ENCODE measurements at places on chromosomes 13 and 19.

GRCh38 chr13:45403081-45403480, 15.1 kb downstream of the SLC25A30 start:
- DNase-seq = no peak

DNA sequence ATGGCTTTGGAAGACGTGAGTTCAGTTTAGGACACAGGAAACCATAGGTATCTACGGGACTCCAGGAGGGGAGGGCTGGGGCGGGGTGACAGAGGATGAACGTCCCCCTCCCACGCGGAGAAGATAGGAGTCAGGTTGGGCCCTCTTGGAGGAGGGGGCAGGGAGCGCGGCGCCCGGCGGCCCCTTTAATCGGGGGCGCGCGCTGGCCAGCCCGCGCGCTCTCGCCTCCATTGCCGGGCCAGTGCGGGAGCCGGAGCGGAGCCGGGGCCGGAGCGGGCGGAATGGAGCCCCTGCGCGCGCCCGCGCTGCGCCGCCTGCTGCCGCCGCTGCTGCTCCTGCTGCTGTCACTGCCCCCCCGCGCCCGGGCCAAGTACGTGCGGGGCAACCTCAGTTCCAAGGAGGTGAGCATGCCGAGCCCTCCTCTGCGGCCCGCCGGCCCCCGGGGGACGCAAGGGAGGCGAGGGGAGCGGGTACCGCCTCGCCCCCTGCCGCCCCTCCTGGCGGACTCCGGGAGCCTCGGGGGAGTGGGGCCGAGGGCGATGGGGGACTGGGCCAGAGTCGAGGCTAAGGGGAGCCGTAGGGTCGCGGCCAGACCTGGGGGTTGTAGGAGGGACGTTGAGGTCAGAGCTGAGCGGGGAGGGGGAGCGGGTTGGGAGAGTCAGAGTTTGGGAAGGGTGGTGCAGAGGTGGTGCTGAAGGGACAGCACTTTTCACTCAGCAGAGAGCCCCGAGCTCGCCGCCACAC, at the start of gene TMEM145:
Gene TMEM145 (plus strand): TSS at position 214 of the 744 bp plus-strand sequence. CDS start 68 bp downstream, at position 282.
- no peak for DNase-seq

DNA sequence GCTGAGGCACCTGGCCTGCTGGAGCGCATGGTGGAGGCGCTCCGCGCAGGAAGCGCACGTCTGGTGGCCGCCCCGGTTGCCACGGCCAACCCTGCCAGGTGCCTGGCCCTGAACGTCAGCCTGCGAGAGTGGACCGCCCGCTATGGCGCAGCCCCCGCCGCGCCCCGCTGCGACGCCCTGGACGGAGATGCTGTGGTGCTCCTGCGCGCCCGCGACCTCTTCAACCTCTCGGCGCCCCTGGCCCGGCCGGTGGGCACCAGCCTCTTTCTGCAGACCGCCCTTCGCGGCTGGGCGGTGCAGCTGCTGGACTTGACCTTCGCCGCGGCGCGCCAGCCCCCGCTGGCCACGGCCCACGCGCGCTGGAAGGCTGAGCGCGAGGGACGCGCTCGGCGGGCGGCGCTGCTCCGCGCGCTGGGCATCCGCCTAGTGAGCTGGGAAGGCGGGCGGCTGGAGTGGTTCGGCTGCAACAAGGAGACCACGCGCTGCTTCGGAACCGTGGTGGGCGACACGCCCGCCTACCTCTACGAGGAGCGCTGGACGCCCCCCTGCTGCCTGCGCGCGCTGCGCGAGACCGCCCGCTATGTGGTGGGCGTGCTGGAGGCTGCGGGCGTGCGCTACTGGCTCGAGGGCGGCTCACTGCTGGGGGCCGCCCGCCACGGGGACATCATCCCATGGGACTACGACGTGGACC, 9.7 kb upstream of the STRN4 start:
- DNase-seq = no peak

GRCh38 chr19:36151144-36152018, 866 bp downstream of the COX7A1 start:
- DNase-seq = no peak

DNA sequence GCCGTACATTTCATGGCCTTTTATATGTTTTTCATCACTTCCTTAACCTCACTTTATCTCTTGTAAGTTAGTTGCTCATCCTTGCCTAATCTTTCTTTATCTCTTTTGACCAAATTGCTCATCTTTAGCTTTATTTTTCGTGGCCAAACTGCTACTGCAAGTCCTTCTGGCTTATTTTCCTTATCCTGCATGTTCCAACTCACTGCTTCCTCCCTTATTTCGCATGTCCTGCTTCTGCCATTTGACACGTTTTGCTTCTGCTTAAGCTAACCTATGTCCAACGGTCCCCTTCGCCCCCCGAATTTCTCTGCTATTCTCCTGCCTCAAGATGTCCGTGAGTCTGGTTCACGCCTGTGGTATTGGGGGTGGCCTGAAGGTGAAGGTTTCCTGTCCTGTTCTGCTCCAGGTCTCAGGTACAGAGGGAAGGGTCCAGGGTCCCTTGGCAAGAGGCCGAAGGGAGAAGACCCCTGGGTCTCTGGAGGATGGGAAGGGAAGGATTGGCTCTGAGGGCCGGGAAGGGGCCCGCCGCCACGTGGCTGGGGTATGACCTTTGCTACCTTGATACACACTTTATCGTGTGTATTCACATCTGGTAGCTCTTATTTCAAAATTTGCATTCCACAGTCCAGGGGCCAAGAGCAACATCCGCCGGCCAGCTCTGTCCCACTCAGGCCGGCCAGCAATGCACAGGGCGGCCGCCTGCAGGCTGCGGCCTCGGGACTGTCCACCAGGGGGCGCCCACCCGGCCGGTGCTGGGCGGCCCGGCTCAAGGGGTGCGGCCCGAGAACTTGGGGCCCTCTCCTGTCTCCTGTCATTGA, 2.9 kb upstream of the C19orf85 start:
- DNase-seq = peak; percentile 60

GRCh38 chr13:73001971-73002370, 56.8 kb upstream of the KLF5 start:
- no peak for DNase-seq

GRCh38 chr19:46616631-46617322, 8.1 kb downstream of the PTGIR start:
- peak; percentile 44 for DNase-seq

GRCh38 chr13:59906413-59907049, 257.2 kb downstream of the DIAPH3 start:
- DNase-seq = no peak

DNA sequence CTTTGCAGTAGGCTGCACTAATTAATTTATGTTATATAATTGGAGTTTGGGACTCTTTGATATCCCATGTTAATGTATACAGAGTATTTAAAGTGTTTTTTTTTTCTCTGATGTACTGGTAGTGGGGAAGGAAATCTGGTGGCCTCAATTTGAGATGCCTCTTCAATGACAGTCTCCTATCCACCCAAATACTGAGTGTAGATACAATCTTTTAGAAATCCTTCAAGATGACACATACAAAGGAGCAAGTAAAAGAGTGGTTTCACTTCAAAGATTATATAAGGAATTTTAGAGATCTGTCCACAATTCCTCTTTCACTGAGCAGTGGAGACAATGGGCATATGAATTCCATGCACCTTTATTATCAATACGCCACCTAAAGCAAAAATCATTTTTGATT, 15.1 kb downstream of the NALCN start:
- DNase-seq = no peak

DNA sequence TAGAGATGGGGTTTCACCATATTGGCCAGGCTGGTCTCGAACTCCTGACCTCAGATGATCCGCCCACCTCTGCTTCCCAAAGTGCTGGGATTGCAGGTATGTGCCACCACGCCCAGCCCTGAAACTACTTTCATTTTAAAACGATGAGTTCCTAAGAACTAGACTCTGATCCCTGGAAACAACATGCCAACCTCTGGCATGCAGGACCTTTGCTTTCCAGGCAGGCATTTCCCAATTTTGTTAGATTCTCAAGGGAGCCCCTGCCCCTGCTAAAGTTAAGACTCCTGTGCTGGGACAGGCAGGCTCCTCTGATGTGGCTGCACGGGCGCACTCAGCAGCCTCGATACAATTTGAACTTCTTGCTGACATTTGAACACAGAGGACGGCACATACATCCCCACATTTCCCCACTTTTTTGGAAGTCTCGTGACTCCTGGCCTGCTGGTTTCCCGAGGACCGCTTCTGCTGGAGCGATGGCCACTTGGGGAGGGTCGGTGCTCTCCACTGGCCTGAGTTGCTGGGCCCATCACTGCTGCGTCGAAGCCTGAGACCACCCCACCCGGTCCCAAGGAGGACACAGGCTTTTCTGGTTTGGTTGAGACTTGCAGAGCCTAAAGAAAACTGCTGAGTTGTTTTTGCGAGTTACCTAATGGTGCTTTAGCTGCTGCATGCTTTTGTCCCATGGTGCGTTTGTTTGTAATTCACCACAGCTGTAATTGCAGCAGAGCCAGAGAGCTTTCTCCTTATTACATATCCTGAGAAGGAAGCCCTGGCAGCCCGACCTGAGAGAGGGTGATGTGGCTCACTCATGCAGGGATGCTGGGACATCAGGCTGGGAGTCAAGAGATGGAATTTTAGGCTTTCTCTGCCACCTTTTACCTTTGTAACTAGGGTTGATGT, 8.2 kb downstream of the ATP11A start:
- DNase-seq = no peak

- no peak for DNase-seq
Observed at GRCh38 chr13:31081316-31081715, 80.4 kb downstream of the HSPH1 start.

- no peak for DNase-seq
Observed at GRCh38 chr19:31351056-31351854, 2.0 kb upstream of the TSHZ3 start.

DNA sequence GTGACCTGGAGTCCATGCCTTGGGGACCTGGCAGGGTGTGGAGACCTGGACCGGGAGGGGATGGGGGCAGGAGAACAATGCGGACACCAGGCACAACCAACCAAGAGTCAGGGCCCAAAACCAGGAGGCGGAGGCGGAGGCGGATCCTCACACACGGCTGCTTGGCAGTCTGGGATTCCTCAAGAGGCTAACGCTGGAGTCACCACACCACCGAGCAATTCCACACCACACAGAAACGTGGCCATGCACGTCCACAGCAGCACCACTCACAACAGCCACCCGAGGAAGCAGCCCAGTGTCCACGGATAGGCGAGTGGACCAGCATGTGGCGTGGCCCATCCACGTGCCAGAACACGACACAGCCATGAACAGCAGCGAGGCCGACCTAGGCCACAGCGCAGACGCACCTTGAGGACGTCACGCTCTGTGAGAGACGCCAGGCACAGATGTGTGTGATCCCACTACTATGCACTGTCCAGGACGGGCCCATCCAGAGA, 17.7 kb downstream of the SBNO2 start:
- no peak for DNase-seq

DNA sequence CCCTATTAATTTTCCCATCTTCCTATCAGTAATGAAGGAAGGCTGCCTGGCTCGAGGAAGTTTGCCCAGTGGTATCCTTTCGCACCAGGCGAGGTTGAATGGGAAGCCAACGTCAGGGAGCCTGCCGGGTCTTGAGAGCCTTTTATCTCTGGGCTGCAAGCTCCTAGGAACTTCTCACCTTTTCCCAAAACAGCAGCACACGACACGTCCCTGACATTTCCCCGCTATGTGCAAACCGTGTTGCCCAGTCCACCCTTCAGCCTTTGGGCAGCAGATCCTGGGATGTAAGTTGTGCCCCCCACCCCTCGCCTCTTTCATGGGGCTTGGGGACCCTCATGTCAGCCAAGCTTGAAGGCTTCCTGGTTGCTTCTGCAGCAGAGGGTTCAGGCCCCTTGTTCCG, 179.1 kb downstream of the ZNF536 start:
- DNase-seq = no peak

DNA sequence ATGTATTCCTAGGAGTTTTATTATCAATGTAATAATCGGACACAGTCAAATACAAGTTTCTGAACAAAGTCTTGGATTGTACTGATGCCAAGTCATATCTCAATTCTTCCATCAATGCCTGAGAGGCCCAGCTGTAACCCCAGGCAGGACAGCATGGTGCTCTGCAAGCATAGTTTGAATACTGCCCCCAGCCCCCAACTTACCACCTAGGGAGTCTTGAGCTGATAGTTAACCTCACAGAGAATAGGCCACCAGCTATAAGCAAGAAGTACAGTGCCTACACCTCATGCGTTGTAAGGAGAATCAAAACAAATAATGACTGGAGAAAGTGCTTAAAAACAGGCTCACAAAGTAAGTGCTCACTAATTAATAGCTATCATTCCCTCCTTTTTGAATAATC, 2.7 kb downstream of the PROSER1 start:
- no peak for DNase-seq

DNA sequence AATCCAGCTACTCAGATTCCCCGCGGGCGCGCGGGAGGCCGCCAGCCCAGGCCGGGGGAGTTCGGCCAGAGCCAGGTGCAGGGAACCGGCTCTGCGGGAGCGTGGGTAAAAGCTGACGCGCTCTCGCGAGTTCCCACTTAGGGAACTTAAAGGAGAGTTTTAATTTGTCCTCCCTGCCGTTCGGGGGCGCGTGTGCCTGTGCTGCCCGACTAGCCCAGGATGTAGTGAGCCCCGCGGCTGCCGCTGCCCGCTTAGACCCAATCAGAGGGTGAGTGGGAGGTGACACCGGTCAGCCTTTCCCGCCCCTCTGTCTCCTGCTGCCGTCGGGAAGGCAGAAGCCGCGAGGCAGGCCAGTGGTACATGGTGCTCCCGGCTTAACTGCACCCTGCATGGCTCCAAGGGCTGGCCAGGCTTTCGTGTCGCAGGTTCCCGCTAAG, 36.0 kb upstream of the NEK3 start:
- peak; percentile 60 for DNase-seq

GRCh38 chr19:1073063-1073955, 6.3 kb downstream of the ARHGAP45 start:
- no peak for DNase-seq

GRCh38 chr19:51422053-51422448, 4.6 kb upstream of the SIGLEC10 start:
- DNase-seq = peak; percentile 79

GRCh38 chr13:36520111-36520510, 87.8 kb downstream of the CCNA1 start:
- no peak for DNase-seq

DNA sequence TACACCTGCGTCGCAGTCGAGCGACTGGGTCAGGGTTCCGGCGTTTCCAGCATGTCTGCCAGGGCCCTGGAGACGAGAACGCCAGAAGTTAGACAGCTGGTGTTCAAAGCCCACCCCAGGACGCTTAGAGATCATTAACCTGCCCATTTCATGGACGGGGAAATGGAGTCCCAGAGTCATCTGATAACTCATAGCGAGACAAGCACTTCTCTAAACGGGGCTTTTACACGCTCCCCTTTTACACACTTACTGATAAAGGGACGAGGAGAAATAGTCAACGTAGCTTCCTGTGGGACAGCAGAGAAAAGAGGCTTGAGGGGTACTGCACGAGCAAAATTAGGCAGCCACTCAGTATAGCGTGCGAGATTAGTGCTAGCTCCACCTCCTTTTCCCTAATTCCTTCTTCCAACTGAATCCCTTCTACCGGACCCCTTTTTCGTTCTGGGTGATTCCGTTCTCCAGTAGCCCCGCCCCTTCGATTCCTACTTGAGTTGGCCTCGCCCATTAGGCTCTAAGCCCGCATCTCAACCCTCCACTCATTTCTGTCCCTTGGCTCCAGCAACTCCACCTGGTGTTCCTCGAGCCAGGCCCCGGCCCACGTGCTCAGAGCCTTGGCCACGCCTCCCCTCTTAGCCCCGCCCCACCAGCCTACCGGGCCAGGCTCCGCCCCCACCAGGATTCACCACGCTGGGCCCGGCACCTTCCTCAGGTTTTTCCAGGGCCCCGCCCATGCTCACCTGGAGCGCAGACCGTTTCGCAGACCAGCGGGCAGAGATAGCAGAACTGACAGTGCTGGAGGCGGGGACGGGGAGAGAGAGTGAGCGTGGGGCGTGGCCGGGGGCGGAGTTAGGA, 3.7 kb downstream of the HRC start:
- peak; percentile 12 for DNase-seq

GRCh38 chr19:48907671-48908070, 7.6 kb downstream of the NUCB1 start:
- DNase-seq = no peak

Measured in activated CD4-positive, alpha-beta T cell treated with anti-CD3 and anti-CD28 coated beads for 4 hours (primary cell).